Posterior cingulate gyrus (tissue), 11 donors: ENCODE measurements at places on chromosomes 13 and 19.
A peak's percentile ranks its signal among the peaks of the same experiment; 100 is the strongest.

GRCh38 chr13:105960326-105960725, 575.1 kb downstream of the EFNB2 start:
- peak; percentile 82 for DNase-seq

DNA sequence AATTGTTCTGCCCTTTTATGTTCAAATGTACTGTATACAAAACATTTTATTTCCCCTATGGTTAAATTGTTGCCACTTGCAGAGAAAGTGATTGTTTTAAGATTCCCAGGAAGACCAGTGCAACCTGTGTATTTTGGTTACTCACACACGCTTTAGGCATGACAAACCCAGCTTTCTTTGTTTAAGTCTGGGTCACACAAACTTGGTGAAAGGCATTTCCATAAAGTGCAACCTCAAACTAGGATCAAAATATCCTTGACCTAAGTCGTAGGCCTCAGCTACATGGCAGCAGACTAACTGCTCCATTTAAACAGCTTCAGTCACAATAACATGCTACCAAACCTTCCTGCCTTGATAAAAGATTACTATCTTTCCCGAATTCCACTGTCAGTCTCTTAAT, 639.0 kb upstream of the PRR20A start:
- no peak for DNase-seq

DNA sequence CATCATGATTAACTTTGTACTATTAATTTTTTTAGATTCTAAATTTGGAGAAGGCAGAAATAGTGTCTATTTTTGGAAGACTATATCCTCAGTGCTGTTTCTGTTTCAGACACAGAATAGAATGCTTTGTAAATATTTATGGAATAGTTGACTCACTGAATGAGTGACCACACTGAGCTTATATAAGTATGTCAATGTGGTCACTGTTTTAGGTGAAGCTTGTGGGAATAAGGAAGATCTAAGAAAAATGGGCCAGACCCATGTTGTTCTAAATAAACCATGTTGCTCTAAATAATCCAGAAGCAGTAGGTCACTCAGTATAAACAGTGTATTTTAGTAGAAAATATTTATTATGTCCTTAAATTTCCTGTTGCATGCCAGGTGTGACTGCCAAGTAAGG, 45.5 kb upstream of the DACH1 start:
- no peak for DNase-seq

GRCh38 chr19:18353378-18354005, 13.1 kb downstream of the PGPEP1 start:
- no peak for DNase-seq

GRCh38 chr13:110305949-110306339, 1.0 kb downstream of the COL4A1 start:
- DNase-seq: no peak

DNA sequence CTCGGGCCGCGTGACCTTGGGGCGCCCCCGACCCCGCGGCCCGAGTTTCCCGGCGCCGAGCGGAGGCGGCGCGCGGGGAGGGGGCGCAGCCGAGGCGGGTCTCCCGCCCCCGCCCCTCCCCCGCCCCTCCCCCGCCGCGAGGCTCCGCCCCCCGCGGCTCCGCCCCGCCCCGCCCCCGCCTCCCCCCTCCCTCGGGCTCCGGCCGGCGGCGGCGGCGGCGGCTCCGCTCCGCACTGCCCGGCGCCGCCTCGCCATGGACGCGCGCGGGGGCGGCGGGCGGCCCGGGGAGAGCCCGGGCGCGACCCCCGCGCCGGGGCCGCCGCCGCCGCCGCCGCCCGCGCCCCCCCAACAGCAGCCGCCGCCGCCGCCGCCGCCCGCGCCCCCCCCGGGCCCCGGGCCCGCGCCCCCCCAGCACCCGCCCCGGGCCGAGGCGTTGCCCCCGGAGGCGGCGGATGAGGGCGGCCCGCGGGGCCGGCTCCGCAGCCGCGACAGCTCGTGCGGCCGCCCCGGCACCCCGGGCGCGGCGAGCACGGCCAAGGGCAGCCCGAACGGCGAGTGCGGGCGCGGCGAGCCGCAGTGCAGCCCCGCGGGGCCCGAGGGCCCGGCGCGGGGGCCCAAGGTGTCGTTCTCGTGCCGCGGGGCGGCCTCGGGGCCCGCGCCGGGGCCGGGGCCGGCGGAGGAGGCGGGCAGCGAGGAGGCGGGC, at the start of gene HCN2:
TSS of gene HCN2 (plus strand) at position 189 of the 703 bp plus-strand sequence. CDS start at position 254, 65 bp downstream.
- no peak for DNase-seq

DNA sequence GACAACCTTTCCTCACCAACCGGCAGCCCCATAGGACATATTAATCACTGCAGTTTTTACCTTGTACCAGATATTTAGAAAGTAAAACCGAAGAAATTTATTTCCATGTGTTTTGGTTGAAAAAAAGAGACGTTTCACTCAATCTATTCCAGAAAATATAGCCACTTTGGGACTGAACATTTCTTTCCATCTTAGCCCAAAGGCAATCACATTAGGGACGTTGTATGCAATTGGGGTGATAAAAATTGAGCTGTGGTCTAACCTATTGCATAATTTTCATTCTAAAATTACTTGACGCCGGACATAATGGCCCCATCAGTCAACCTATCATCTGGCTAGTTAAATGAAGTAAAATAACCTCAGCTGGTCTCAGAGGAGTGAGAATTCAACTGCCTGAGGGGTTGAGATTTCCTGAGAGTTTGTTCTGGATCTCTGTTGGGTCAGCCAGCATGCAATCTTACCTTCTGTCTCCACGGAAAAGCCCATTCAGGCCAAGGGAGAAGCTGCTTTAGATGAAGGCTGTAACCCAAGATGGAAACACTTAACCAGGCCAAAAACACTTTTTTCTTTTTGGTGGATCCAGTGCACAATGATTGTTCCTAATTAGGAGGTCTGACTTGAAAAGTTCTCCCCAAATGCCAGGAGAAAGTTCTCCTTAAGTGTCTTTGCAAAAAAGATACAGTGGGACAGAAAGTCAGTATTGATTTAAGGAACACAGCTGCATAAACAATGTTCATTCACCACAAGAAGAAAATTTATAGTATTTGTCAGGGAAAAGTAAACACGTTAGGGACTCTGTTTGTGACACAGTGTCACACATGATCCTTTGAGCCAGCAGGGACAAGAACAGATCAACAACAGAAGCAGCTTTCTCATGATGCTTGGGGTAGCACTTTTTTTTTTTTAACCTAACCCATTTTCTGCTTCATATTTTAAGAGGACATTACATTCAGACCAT, 34.1 kb downstream of the DLEU7 start:
- DNase-seq: no peak

DNA sequence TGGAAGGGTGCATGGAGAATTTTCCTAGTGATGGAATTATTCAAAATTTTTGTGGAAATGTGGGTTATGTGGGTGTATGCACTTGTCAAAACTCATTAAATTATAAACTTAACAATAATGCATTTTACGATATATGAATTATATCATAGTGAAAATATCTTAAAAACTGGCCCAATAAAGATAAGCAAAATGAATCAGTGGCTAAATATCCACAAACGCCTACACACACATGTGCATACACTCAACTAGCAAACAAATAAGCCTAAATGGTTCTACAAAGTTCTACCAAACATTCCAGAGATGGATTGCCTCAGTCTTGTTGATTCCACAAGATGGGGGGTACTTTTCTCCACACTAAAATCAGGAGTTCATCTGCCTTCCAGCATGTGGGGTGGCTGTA, 349.5 kb downstream of the TSHZ3 start:
- no peak for DNase-seq

DNA sequence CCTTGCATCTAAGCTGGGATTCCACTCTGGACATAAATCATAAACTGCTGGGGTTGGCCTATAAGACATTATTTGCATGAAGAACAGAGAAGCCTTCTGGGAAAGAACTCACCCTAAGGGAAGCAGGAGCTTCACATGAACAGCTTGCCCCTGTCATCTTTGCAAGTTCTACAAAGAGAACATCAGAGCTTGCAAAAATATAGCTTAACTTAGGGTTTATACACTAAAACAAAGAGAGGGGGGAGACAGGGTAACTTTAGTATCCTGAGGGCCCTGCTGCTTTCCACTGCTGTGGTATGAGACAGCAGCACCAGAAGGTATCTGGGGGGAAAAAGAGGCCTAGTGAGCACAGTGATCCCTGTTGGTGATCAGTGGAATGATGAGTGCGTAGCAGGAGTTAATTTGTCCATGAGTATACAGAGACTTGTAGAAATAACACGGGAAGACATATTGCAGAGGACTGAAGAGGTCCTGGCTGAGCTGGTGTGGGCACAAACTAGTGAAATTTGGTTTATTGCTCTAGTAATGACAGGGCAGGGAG, 116.1 kb upstream of the TSC22D1 start:
- DNase-seq: no peak

GRCh38 chr13:102191951-102192502, 209.8 kb downstream of the FGF14 start:
- no peak for DNase-seq
